ENCODE measurements at places on chromosomes 5 and 9.
A peak's percentile ranks its signal among the peaks of the same experiment; 100 is the strongest.

- DNase-seq, result no peak
Measured at GRCh38 chr5:130278136-130278535, 373.9 kb downstream of the CHSY3 start.

GRCh38 chr5:150517272-150518152 is 9.6 kb downstream of the NDST1 start:
- DNase-seq, result peak; percentile 81

DNA sequence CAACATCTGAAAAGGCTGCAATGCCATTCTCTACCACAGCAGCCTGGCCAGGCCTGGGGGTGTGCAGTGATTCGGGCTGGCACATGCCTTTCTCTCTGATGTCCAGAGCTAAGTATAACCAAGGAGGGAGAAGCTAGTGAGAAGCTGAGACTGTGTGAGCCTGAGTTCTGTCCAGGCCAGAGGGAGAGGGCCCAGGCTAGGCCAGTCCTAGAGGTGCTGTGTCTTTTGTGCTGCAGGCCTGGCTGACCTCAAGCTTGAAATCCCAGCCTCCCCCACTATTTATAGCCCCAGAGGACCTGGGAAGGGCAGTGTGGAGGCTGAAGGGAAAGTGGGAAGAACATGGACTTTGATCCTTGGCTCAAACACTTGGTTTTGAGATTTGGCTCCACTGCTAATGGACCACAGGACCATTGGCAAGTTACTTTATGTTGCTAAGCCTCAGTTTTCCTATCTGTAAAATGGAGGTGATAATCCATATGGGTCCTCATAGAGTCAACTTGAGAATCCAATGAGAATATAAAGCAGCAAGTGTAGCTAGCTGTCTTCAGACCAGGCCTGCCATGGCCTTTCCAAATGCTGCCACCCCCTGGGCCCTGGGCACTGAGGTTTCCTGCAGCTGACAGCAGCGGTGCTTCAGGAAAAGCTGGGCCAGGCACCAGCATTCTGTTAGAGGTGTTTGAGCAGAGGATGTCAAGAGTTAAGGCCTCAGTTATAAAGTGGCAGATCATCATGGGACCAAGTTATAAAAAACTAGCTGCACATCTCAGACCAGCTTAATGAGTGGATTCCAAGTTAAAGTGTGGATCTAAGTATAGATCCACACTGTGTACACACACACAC is 21.1 kb downstream of the BNIP1 start:
- no peak for DNase-seq

- DNase-seq, result no peak
Measured at GRCh38 chr5:175822225-175822624, 49.2 kb upstream of the CPLX2 start.

DNA sequence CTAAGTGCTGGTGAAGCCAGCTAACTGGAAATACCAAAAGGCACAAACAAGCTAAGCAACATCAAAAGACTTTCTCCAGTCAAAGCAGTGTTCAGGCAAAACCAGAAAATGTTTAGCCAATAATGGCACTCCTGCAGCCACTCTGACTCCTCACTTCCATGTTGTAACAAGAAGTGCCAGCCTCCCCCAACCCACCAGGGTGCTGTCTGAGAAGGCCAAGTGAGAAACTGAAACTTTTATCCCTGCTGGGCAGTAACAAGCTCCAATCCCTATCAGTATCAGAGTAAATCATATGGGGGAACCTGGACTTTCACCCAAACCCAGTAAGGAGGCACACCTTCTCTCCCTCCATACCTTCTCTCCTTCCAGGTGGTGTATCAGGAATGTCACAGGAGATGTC is 414.8 kb upstream of the NMUR2 start:
- DNase-seq, result no peak

- no peak for DNase-seq
Measured at GRCh38 chr9:4138180-4138579, 161.7 kb downstream of the GLIS3 start.

Measured in HepG2 (cell line).